NCI-H1105 treated with DMSO at 0.1 percent for 48 hours (cell line): ENCODE measurements at places on chromosomes 5 and 9.

DNA sequence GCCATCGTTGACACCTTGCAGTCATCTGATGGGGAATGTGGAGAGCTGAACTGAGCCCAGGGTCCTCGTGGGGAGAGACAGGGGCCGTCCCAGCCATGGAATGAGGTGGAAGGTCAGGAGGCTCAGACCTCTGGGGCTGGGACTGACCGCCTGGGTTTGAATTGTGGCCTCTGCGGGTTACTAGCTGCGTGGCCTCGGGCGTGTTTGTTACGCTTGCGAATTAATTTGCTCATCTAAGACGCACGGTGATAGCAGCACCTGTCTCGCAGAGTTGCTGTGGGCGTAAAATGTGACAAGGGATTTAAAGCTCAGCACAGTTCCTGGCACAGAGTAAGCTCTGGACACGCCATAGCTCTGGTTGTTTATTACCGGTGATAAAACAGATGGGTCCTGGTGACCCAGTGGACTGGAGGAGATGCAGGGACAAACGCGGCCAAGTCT lies 19.4 kb upstream of the DAB2IP start:
- DNase-seq = no peak

DNA sequence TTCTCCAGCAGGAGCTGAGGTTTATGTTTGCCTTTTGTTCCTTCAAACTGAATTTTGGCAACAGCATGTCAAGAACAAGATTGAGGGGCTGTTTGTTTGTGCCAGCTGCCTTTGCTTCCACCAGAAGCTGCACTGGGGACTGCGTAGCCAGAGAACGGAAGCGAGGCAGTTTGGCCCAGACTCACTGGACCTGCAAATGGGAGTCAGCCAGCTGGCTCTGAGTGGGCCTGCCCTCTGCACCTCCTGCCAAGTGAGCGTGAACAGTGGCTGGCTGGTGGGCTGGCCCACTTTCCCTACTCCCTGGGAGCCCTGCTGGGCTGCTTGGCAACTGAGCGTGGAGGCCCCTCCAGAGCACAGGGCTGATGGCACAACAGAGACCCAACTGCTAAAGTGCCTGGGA lies 111.6 kb downstream of the GALNT10 start:
- peak; percentile 49 for DNase-seq

- no peak for DNase-seq
These were observed 387.4 kb downstream of the FGF10 start for GRCh38 chr5:44001675-44002380.

DNA sequence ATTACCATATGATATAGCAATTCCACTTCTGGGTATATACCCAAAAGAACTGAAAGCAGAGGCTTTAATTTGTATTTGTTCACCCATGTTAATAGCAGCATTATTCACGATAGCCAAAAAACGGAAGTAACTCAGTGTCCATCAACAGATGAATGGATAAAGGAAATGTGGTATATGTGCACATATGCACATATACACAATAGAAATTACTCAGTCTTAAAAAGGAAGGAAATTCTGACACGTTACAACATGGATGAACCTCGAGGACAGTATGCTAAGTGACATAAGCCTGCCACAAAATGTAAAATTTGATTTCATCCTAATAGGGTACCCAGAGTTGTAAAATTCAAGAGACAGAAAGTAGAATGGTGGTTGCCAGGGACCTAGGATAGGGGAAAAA lies 54.9 kb downstream of the NUP155 start:
- no peak for DNase-seq

DNA sequence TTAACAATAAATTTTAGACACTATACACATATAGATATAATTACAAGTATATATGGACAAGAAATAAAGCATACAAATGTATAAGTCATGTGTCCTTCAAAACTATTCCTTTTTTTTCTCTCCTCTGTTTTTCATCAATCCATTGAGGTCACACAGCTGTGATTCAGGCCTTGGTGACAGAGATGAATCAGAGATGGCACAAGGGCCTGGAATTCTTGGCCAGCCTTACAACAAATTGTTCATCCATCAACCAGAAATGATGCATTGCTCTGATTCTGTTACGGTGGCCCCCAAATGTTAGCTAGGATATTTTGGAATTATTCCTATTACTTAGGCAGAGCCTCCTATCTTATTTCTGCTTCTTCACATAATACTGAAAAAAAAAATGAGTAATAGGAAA lies 108.7 kb upstream of the MPDZ start:
- no peak for DNase-seq

DNA sequence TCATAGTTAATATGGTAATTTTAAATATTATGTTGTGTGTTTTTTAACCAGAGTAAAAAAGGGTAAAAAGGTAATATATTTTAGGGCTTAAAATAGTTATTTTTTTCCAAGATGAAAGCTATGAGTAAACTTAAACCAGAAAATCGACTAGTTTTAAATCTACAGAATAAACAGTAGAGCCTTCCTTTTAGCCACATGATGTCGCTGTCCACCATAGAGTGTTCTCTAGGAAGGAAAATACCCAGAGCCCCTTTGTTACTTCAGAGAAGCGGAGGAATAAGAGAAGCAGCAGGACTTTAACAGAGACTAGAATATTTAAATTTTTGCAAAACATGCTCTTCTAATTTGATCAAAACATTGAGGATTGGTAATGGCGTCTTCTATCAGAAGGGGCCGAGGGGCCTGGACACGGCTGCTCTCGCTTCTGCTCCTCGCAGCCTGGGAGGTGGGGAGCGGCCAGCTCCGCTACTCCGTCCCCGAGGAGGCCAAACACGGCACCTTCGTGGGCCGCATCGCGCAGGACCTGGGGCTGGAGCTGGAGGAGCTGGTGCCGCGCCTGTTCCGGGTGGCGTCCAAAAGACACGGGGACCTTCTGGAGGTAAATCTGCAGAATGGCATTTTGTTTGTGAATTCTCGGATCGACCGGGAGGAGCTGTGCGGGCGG lies at the start of gene PCDHA2:
Gene PCDHA2, plus strand, starts transcription at position 258 of the 664 bp plus-strand sequence.
- DNase-seq = no peak
